ENCODE measurements at places on chromosomes 16 and 17.
A peak's percentile ranks its signal among the peaks of the same experiment; 100 is the strongest.

- peaks cover 4% of the 10 kb centered on the region for H3K4me1 ChIP-seq
- H3K27me3 ChIP-seq: peaks cover 85% of the 10 kb centered on the region
- no peak within 1 kb of the TSS for H3K27ac ChIP-seq
- peak within 1 kb of the TSS; percentile 74 for H3K4me3 ChIP-seq
- peak; percentile 5 for DNase-seq
Measured at GRCh38 chr17:34579017-34579946, at the start of gene TMEM132E. TSS of gene TMEM132E (plus strand) at chr17:34579582. CDS start at chr17:34581077, 1,495 bp downstream.

DNA sequence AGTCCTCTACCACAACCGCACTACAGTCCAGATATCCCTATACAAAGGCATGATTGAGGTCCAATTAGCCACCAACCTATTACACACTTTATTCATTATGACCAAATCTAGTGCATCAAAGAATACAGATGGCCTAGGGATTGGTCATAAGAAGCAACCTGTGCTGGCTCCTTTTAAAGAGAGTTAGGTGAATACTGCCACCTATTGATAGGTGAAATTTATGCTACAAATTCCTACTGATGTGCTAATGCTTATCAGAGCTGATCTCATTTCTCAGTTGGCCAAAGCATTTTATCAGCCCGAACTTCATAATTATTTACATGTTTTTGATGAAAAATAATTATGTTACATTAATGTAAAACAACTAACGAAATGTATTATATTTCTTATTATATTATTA is 166.3 kb downstream of the ANKFN1 start:
- H3K27ac ChIP-seq: no peak overlapping the region
- H3K4me3 ChIP-seq: no peak overlapping the region
- H3K36me3 ChIP-seq: no peaks in the 10 kb centered on the region

GRCh38 chr17:17944743-17945142 is 27.5 kb downstream of the TOM1L2 start:
- no peak overlapping the region for H3K4me3 ChIP-seq
- H3K36me3 ChIP-seq: peaks cover 3% of the 10 kb centered on the region
- no peak for DNase-seq
- no peaks in the 10 kb centered on the region for H3K27me3 ChIP-seq
- H3K27ac ChIP-seq: no peak overlapping the region

GRCh38 chr16:84712138-84712671 is 12.4 kb downstream of the USP10 start:
- no peak overlapping the region for H3K4me3 ChIP-seq
- peaks cover 4% of the 10 kb centered on the region for H3K36me3 ChIP-seq
- peaks cover 7% of the 10 kb centered on the region for H3K4me1 ChIP-seq
- DNase-seq: no peak
- H3K27ac ChIP-seq: no peak overlapping the region

DNA sequence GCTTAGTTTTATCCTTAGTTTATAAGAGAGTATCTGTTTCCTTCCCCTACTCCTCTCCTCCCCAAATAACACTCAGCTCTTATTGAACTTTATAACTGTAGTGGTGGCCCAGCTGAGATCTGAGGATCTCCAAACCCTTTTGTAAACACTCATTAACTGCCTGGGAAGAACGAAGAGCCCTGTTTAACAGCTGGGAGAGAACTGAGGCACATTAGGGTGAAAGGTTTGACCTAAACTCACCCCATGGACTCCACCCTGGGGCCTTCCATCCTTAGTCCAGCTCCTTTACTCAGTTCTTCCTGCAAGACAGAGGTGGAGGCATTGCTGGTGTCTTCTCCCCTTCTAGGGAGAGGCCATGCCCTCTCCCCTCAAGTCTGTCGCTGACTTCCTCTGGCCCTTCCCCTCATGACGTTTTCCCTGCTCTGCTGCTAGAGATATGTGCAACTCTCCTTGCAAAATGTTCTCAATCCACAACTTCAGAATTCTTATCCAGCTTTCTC is 1.2 kb upstream of the RARA start:
- peaks cover 29% of the 10 kb centered on the region for H3K4me1 ChIP-seq
- no peaks in the 10 kb centered on the region for H3K27me3 ChIP-seq
- no peak overlapping the region for H3K27ac ChIP-seq
- H3K4me3 ChIP-seq: no peak overlapping the region
- peaks cover 17% of the 10 kb centered on the region for H3K36me3 ChIP-seq
- no peak for DNase-seq

- peaks cover 17% of the 10 kb centered on the region for H3K4me1 ChIP-seq
- peak overlapping the region; percentile 65 for H3K27ac ChIP-seq
- peaks cover 23% of the 10 kb centered on the region for H3K36me3 ChIP-seq
- no peak overlapping the region for H3K4me3 ChIP-seq
Measured at GRCh38 chr17:63611354-63611753, 10.7 kb downstream of the TACO1 start.

DNA sequence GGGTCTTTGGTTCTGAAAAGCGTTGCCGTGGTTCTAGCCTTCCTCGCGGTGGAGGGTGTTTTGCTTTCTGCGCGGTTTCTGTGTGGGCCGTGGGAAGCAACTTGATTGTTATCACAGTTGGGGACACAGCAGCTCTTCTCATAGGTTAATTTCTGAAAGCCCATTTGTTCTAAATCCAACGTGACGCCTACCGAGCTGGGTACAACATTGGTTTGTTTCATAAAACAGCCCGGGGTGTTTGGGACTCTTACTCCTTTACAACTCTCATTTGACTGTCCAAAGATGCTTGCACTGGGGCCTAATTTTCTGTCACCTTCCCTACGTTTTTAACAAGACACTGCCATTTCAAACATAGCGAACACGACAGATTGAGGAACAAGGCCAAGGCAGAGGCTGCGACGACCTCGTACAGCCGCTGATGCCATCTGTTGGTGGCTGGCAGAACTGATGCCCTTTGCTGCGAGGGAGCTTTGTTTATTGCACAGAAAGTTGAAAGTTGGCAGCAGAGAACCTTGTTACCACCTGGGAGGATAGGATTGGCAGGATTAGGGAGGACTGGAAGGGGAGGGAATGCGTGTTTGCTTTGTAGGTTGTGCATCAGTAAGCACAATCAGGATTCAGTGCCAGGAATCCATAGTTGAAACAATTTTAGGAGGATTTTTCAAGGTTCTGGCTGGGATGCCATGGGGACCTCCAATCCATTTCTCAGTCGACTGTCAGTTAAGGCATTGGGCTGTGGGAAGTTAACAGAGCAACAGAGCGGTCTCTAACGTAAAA is 98.3 kb downstream of the PITPNC1 start:
- H3K4me3 ChIP-seq: peak overlapping the region; percentile 70
- peaks cover 4% of the 10 kb centered on the region for H3K27me3 ChIP-seq
- peak overlapping the region; percentile 87 for H3K27ac ChIP-seq
- H3K4me1 ChIP-seq: peaks cover 44% of the 10 kb centered on the region
- peak; percentile 74 for DNase-seq

DNA sequence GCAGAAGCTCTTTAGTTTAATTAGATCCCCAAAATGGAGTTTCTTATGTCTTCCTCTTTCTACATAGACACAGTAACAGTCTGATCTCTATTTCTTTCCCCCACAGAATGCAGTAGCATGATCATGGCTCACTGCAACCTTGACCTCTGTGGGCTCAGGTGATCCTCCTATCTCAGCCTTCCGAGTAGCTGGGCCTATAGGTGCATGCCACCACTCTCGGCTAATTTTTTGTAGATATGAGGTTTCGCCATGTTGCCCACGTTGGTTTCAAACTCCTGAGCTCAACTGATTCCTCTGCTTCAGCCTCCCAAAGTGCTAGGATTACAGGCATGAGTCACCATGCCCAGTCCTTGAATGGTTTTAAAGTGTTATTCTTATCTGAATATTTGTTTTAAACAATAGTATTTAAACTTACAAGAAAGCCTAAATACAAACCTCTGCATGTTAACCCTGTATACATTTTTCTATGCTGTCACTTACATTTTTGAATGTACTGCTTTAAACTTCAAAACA is 120.6 kb downstream of the GOSR1 start:
- no peak overlapping the region for H3K27ac ChIP-seq
- H3K4me3 ChIP-seq: no peak overlapping the region
- H3K27me3 ChIP-seq: peaks cover 7% of the 10 kb centered on the region
- no peak for DNase-seq

DNA sequence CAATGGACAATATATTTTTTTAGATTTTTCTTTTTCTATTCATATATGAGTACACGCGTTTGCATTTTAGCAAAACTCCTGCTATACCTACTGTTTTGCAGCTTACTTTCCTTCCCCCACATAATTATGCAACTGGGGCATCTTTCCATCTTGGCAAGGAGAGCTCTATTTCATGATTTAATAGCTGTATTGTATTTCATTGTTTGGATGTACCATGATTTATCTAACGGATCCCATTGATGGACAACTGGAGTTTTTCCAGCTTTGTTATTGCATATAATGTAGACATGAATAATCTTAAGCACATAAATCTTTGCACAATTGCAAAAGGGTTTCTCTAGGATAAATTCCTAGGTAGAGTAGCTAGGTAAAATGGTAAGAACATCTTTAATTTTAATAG is 133.9 kb downstream of the PITPNC1 start:
- DNase-seq: no peak
- H3K27me3 ChIP-seq: no peaks in the 10 kb centered on the region
- H3K4me1 ChIP-seq: peaks cover 2% of the 10 kb centered on the region
- peaks cover 8% of the 10 kb centered on the region for H3K36me3 ChIP-seq
- no peak overlapping the region for H3K27ac ChIP-seq

- no peaks in the 10 kb centered on the region for H3K4me1 ChIP-seq
- no peak overlapping the region for H3K4me3 ChIP-seq
- H3K36me3 ChIP-seq: peaks cover 3% of the 10 kb centered on the region
- peaks cover 49% of the 10 kb centered on the region for H3K27me3 ChIP-seq
Measured at GRCh38 chr17:31388770-31389656, 2.5 kb upstream of the RAB11FIP4 start.

- H3K4me3 ChIP-seq: no peak overlapping the region
- H3K27ac ChIP-seq: no peak overlapping the region
- no peaks in the 10 kb centered on the region for H3K4me1 ChIP-seq
Measured at GRCh38 chr17:53426505-53426904, 396.2 kb upstream of the KIF2B start.

DNA sequence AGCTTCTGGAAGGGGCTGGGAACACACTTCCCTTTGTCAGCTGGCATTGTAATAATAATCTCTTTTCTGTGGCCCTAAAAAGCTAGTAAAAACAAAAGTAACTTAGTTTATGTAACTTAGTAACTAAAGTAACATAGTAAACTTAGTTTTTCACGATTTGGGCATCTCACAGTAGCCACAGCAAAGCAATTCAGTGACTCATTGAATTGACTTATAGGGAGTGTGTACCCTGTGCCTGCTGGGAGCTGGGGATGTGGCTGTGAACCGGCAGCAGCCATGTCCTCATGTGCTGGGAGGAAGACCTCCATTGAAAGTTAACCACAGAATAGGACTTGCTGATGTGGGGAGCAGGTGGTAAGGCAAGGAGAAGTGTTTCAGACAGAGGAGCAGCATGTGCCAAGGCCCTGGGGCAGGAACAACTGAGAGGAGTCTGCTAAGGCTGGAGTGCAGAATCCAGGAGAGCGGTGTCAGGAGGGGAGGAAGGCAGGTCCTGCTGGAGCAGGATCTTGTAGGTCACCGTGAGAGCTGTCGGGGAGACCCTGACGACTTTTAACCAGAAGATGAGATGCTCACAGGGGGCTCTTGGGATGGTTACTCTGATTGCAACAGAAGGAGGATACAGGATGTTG is 112.8 kb downstream of the PLCG2 start:
- peaks cover 5% of the 10 kb centered on the region for H3K4me1 ChIP-seq
- DNase-seq: no peak
- no peaks in the 10 kb centered on the region for H3K27me3 ChIP-seq
- H3K4me3 ChIP-seq: no peak overlapping the region
- no peaks in the 10 kb centered on the region for H3K36me3 ChIP-seq
- no peak overlapping the region for H3K27ac ChIP-seq

GRCh38 chr16:26795184-26795583 is 271.5 kb upstream of the C16orf82 start:
- peak; percentile 17 for DNase-seq
- H3K4me1 ChIP-seq: peaks cover 4% of the 10 kb centered on the region
- no peak overlapping the region for H3K4me3 ChIP-seq
- H3K36me3 ChIP-seq: no peaks in the 10 kb centered on the region
- peaks cover 13% of the 10 kb centered on the region for H3K27me3 ChIP-seq

DNA sequence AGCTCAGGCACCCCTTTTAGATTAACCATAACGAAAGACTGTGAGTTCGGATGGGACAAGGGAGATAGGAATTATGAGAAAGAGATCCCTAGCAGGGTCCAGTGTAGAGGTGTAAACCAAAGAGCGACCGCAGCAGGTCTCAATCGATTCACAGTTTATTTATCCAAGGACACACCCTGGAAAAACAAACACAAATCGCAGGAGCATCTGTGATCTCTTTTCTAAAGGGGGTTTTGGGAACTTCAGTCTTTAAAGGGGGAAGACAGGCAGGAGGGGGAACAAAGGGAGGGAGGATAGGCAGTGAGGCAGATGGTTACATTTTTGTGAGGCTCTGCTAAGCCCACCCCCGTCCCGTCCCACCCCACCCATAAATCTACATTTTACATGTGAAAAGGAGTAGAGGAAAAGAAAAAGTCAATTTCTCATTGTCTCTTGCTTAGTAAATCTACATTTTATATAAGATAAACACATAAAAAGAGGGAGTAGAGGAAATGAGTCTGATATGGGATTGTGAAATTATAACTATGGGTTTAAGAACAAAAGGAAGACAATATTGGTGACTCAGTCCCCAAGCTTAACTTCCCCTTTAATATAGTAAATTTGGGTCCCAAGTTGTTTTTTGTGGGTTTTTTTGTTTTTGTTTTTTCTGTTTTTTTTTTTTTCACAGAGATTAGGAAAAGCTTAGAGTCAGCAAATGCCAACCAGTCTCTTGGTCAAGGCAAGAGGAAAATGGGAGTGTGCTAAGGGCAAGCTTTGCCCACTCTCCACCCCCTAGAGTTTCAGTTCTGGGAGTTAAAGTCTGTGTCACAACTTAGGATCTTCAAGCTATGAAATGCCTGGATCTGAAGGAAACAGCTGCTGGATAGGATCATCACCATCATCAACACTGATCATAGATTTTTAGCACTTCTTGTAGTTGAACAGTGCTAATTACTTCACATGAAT is 160.9 kb upstream of the CDH5 start:
- no peaks in the 10 kb centered on the region for H3K27me3 ChIP-seq
- H3K27ac ChIP-seq: no peak overlapping the region
- no peak for DNase-seq
- H3K4me1 ChIP-seq: no peaks in the 10 kb centered on the region

DNA sequence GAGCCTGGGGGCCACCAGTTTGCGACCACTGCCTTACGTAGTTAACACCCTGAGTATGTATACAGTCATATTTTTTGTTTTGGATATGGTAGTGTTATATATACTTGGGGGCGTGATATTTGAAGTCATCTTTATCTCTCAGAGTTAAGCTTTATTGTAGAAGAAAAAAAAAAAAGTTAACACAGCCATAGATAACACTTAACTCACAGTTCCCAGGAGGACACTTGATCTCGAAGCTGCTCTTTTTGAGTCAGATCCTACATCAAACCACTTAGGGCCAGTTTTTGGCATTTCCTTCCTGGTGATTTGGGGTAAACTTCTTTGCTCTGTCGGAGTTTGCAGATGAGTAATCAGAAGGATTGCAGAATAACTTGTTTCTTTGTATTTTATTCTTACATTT is 5.8 kb downstream of the ITPRIPL2 start:
- H3K27me3 ChIP-seq: no peaks in the 10 kb centered on the region
- peaks cover 24% of the 10 kb centered on the region for H3K36me3 ChIP-seq
- H3K27ac ChIP-seq: peak overlapping the region; percentile 65

Data from T-helper 2 cell treated with Interferon-gamma antibody and Interleukin-4, amounts not matched to agents 5 μg/mL and 100 μg/mL, for 36 hours (primary cell).